Stimulated activated CD8-positive, alpha-beta memory T cell treated with anti-CD3 and anti-CD28 coated beads, Interleukin-4, amount 100 ng/mL, for 1 hour (primary cell): ENCODE measurements at places on chromosomes 12 and 14.

GRCh38 chr14:58941629-58942028, 246.8 kb upstream of the DAAM1 start:
- no peak for DNase-seq

DNA sequence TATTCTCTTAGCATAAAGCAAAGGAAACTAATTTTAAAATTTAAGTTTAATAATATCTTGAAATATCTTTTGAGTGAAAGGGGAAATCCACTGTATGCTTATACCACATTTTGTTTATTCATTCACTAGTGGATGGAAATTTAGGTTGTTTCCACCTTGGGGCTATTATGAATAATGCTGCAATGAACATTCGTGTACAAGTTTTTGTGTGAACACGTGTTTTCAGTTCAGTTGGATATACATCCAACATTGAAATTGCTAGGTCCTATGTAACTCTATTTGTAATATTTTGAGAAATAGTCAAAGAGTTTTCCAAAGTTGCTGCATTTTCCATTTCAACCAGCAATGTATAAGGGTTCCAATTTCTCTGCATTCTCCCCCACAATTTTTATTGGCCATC, 83.7 kb upstream of the ETV6 start:
- DNase-seq, result no peak

- DNase-seq, result no peak
Measured at GRCh38 chr12:130162745-130163460, 639 bp downstream of the FZD10 start.

DNA sequence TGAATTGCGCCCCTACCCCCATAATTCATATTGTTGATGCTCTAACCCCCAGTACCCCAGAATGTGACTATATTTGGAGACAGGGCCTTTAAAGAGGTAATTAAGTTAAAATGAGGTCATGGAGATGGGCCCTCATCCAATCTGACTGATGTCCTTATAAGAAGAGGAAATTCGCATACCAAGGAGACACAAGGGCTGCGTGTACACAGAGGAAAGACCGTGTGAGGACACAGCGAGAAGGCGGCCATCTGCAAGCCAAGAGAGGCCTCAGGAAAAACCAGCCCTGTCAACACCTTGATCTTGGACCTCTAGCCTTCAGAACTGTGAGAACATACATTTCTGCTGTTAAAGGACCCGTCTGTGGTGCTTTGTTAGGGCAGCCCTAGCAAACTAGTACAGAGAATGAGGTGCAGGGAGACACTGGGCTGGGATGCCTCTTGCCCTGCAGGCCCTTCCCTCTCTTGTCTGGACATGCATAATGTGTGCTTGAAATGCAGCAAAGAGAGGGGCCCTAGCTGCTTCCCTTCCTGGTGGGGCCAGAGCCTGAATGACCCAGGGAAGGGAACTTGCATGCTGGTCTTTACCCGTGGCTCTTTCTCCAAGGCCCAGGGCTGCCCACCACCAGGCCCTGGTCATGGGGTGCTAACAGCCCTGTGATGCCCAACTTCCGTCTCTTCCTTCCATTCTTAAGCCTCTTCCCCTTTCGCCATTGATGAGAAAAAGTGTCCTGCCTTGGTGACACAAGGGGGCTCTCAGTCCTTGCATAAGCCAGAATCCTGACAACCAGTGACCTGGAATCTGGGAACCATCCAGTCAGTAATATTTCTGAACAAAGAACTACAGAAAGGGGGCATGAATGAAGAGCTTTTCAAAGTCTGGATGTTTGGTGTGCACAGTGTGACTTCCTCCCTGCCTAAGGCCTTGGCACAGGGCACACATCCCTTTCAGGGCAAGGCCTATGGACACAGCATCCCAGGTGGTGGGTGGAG, 50.0 kb upstream of the GPATCH2L start:
- no peak for DNase-seq

GRCh38 chr12:57124261-57124877, 3.9 kb upstream of the LRP1 start:
- peak; percentile 61 for DNase-seq

- no peak for DNase-seq
Measured at GRCh38 chr12:96094201-96094600, 58.8 kb upstream of the LTA4H start.

DNA sequence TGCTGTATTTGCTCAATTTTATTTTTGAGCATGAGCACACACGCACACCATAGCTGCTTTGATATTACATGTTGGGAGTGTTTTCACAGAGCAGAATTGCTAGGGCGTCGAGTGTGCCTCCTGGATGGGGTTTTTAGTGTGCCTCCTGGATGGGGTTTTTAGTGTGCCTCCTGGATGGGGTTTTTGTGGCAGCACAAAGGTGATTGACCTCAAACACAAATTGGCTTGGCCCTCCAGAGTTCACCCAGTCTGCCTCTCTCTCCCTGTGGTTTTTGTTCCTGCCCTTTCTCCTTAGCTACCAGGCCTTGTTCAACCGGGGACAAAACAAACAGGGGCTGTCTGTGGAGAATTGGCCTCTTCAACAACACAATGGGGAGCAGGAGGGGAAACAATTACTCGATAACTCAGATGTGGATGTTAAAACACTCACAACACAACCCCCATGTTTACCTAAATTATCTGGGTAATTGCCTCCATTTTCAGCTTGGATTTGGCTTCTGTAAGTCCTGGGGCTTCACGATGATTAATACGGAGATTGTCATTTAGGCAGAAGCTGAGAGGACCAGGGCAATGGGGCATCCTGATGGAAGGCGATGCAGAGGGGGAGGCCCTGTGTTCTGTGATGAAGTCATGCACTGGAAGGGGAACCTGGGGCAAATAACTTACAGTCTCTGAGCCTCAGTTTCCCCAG, 26.9 kb downstream of the TBX3 start:
- no peak for DNase-seq

- no peak for DNase-seq
Measured at GRCh38 chr14:23321572-23322547, 603 bp downstream of the PABPN1 start.

DNA sequence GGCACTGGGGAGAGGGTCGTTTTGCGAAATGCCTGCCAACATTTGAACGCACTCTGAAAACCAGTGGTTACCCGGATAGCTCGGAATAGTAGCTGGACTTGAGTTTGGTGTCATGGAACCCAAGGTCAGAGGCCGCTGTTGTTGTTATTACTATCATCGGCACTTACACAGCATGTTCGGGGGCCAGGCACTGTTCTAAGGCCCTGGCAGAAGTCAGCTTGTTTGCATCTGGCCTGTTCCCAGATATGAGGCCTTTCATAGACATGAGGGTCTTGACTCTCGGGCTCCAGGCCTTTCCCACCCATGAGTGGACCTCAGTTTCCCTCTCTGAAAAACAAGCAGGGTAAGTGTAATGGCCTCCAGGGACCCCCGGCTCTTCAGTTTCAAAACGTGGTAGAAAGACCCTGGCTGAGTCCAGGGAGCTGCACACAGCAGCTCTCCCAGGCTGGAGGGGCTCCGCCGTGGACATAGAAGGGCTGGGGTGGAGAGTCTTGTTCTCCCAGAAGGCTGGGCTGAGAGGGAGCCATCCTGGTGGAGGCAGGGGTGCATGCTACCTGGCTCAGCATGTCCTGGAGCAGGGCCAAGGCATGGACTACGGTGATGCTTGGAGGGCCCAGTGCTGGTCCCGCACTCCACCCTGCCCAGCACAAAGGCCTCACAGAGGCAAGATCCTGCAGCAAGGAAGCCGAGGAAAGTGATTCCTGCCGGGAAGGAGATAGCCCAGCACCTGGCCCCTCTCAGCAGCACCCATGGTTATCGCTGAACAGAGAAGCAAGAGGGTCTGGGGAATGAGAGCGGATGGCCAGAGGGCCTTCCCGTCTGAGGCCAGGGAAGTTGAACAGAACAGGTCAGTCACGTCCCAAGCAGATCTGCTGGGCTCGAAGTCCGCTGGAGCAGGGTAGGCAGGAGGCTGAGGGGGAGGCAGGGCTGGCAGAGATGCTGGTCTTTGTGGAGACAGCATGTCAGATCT, 63.5 kb upstream of the C14orf180 start:
- no peak for DNase-seq

DNA sequence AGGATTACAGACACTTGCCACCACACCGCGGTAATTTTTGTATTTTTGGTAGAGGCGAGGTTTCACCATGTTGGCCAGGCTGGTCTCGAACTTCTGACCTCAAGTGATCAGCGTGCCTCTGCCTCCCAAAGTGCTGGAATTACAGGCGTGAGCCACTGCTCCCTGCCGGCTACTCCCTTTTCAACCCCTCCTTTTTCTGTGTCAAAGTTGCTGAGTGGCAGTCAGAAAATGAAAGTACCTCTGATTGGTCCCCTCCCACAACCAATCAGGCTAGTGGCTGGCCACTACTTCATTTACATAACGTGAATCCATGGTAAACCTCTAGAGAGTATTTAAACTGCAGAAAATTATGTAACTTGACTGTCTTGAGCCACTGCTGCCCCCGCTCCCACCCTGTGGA, 5.9 kb downstream of the RESF1 start:
- no peak for DNase-seq

DNA sequence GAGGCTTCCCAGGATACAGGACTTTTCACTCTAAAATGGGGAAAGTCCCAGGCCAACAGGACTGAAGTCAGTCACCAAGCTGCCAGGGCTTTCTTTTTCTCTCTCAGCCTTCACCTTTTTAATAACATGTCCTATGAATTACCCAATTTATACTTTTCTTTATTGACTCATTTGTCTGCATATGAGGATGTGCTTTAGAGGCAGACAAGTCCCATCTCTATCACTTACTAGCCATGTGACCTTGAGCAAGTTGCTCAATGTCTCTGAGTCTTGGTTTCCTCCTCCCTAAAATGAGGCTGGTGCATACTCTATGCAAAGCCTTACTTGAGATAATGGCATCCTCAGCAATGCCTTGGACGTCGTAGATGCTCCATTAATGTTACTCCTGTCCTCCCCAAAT, 98.1 kb upstream of the TMPO start:
- DNase-seq, result no peak

GRCh38 chr12:120814903-120815429, 89.2 kb downstream of the SPPL3 start:
- no peak for DNase-seq

- no peak for DNase-seq
Measured at GRCh38 chr14:89775946-89776345, 178.6 kb downstream of the EFCAB11 start.

GRCh38 chr12:120249875-120250795, 15.4 kb downstream of the PXN start:
- DNase-seq, result no peak

DNA sequence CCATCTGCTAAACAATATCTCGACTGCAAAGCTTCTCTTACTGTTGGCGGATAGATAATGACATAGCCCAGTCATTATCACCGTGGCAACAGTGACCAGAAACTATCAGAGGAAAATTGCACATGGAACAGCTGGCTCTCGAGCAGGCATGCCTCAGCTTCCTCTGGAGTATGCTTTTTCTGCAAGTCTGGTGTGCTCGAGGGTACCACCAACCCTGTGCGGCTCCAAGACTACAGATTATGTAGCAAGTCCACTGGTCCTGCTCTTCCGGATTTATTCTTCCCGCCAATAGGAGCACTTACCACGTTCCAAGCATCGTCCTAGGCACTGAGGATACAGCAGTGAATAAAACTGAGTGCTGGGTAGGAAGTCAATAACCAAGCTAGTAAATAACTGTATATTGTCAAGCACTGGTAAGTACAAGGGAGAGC, 1.4 kb upstream of the GLRX5 start:
- no peak for DNase-seq

DNA sequence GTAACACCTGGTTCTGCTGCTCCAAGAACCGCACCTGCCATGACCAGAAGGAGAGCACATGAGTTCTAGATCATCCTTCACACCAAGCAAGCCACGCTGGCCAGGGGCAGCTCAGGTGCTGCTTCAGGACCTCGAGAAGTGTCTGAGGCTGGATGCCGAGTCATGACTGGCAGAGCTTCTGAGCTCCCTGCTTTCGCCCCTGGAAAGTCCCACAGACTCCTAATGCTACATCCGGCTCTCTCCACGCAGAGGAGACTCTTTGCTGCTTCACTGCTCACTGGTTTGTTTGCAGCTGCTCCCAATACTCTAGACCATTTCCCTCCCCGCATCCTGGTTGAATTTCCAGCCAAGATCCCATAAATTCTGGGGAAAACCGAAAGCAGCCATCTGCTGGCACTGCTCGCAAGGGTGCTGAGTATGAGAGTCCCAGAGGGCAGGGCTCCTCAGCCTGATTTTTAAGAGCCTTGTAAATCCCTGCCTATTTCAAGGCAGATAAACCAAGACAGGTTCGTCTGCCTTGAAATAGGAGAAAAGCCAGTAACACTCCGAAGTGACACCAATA, 1.4 kb downstream of the KRT2 start:
- DNase-seq, result no peak

- no peak for DNase-seq
Measured at GRCh38 chr12:39476121-39476520, 33.2 kb upstream of the KIF21A start.

DNA sequence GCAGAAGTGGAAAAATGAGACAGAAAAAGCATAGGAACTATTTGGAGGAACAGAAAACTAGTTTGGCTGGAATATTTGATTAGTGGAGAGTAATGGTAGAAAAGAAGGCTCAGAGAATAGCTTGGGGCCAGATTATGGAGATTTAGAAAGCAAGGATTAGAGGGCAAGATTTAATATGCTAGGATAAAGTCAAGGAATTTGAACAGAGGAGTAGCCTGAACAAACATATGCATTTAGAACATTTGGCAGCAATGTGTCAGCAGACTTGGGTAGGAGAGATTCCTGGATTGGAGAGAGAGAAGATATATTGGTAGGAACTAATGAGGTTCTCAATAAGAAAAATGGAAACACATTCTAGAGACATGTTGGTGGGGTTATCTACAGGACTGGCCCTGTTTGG, 229.2 kb upstream of the PKP2 start:
- no peak for DNase-seq

- DNase-seq, result no peak
Measured at GRCh38 chr14:45089813-45090212, 5.9 kb downstream of the PRPF39 start.

GRCh38 chr12:26493656-26494055, 298.3 kb downstream of the SSPN start:
- no peak for DNase-seq

GRCh38 chr12:12891080-12891880, at the start of gene GPRC5A:
TSS of gene GPRC5A (plus strand) at chr12:12891562. CDS start at chr12:12908250, 16,688 bp downstream.
- DNase-seq, result no peak

- DNase-seq, result no peak
Measured at GRCh38 chr12:109552971-109553370, 20.3 kb downstream of the MMAB start.

DNA sequence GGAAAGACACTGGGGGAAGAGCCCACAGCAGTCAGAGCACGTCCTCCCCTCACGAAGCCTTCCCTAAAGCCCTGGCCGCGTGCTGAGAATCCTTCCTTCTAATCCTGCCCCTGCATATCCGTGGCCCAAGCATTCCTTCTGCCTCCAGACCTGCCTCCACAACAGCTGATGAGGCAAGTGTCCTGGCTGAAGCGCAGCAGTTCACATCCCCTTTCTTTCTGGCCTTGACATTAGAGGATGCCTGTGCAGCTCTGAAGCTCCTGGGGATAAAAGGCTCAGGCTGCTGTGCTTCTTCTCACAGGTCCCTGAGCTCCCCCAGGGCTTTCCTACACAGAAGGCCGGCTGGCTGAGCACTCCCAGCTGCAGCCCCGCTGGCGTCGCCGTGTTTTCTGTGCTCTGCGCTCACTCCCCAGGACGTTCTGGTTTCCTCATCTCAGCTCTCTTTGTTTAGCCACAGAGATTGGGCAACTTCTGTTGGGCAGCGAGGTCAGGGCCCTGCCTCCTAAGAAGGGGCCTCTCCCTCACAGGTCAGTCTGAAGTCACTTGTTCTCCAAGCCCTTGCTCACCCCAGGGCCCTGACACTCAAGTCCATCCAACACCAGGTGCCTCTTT, 45.8 kb downstream of the NINJ2 start:
- DNase-seq, result no peak
